Brain microvascular endothelial cell (primary cell): ENCODE measurements at places on chromosomes 16 and 17.

DNA sequence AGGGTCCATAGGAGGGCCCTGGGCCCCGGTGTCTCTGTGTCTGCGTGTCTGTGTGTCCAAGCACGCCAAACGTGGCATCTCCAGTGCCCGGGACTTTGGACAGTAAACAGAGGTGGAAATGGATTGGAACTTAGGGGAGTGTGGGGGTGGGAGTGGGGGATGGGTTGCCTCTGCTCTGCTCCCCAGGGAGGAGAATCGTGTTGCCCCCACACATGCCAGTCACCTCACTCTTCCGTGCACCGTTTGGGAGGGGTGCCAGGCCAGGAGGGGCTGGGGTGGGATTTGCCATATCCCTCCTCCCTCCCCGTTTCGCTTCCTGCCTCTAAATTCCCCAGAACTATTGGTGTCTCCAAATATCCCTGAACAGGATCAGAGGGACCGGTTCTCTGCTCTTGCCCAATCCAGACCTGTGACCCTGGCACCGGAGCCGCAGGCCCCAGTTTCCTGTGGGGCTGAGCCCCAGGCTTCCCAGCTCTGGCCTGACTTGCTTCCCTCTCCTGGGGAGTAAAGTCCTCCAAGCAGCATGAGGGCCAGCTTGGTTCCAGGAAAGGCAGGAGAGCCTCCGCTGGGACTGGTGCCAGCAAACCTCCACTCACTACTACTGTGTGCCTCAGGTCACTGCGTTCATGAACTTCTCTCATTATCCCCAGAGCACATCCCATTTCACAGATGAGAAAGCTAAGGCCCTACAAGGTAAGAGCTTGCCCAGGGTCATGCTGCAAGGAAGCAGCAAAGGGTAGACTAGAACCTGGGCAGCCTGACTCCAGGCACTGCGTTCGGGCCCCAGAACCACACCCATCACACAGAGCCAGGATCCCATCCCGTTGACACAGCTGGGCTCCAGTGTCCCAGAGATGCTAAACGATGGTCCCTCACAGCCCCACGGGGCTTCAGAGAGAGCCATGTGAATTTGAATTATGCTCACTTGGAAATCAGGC lies at the start of gene ASGR1:
ASGR1 (minus strand) TSS at position 54 of the 938 bp plus-strand sequence. CDS start 807 bp downstream, outside the sequence.
- DNase-seq = no peak

DNA sequence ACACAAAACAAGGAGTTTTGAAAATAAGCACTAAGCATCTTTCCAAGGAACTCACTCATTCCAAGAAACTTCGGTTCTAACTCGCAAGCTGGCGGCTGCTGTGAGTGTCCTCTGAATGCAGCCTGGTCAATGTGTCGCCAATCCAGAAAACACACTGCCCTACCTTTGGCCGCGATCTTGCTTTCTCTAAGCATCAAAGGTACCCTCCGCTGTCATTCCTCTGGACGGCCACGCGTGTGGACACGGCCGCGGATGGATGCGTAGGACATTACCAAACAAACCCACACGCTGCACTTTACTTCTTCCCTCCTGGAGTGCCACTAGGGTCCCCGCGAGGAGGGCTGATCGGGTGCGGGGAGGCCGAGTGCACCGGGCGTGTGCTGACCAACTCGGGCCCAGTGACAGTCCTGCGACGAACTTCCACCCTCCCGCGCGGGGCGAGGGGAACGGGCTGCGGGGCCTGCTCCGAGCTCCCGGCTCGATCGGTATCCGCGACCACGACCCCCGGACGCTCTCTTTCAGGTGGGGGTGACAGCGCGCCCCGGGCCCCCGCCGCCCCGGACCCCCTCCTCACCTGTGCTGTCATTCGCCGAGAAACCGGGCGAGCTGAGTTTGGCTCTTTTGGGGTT lies 1.1 kb downstream of the CREBBP start:
- DNase-seq = no peak

DNA sequence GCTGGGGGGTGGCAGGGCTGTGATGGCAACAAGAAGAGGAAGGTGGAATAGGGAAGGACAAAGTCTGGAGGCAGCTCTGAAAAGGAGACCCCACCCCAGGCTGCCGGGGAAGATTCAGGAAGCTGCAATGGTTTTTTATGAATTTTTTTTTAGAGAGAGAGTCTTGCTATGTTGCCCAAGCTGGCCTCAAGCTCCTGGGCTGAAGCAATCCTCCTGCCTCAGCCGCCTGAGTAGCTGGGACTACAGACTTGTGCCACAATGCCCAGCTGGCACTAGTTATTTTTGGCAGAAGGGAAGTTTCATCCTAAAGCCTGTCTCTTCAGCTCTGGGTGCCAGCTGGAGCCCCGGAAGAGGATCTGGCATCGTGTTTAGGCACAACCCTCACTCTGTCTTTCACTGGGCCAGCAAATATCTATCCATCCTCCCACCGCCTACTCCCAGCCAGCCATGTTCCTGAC lies 1.3 kb upstream of the CES3 start:
- DNase-seq = no peak

GRCh38 chr17:30555942-30556341 lies 78.7 kb downstream of the GOSR1 start:
- no peak for DNase-seq

DNA sequence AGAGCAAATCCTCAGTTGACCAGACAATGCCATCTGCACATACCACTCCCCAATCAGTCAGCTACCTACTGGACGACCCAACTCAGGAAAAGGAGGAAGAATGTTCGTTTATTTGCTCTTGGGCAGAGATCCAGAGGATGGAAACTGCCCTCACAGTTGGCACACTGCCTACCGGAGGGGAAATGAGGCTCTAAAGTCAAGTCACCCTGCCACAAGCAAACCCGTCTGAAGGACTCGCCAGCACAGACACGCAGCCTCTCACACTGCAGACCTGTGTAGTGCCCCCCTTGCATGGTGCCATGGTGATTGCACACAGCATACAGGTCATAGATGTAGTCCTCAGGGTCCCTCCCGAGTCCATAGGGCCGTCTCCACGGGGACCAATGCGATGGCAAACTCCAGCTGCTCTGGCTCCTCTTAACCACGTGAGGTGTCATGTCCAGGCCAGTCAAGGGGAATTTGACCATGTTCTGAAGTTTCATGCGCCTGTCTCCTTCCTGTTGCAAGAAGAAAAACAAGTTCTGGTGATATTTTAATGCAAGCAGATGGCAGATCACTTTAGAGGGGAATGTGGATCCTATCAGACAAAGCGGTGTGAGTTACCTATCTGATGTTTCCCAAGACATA lies 69.5 kb downstream of the USP31 start:
- no peak for DNase-seq

GRCh38 chr16:54171626-54172537 lies 114.7 kb downstream of the IRX3 start:
- peak; percentile 73 for DNase-seq
